Bronchial smooth muscle cell (primary cell): ENCODE measurements at places on chromosomes 13 and 19. TPM values are rescaled to one million over a fixed set of nuclear protein-coding genes. Genes with fewer than 3 reads are reported as not detected.

Gene CACNG7
- total RNA-seq: 0.47 and 3.1 TPM in 2 replicates

Gene ICAM1
- 3.8 and 5.9 TPM in 2 replicates for total RNA-seq

Gene NLRP7
- not detected in 2 replicates for total RNA-seq

Gene SBK2
- total RNA-seq: not detected in 2 replicates

Gene NLRP9
- not detected in 2 replicates for total RNA-seq

Gene ZNF429
- total RNA-seq: 4.6 and 4.7 TPM in 2 replicates

Gene BCAM
- 6.6 and 8.9 TPM in 2 replicates for total RNA-seq

Gene KLK4
- total RNA-seq: not detected in 2 replicates

Gene ZNF285
- 3.2 and 3.9 TPM in 2 replicates for total RNA-seq

Gene LYPD5
- 0.95 and 1.9 TPM in 2 replicates for total RNA-seq

Gene GRAMD1A
- 19.9 and 20.3 TPM in 2 replicates for total RNA-seq

Gene ZNF773
- total RNA-seq: 15.6 and 17.2 TPM in 2 replicates

Gene PTGER1
- 3.8 and 6.6 TPM in 2 replicates for total RNA-seq

Gene TEX29
- 0.17 and 0.32 TPM in 2 replicates for total RNA-seq

Gene KATNAL1
- total RNA-seq: 19.1 and 28.6 TPM in 2 replicates

Gene CBLC
- total RNA-seq: 0.09 TPM in 1 of 2 replicates, not detected in the other

Gene CNFN
- total RNA-seq: not detected in 2 replicates

Gene TNFRSF19
- 78.3 and 85.6 TPM in 2 replicates for total RNA-seq

Gene RBM42
- 19.0 and 29.5 TPM in 2 replicates for total RNA-seq

Gene TEX26
- 0.32 TPM in 1 of 2 replicates, not detected in the other for total RNA-seq

Gene ADGRL1
- total RNA-seq: 2.0 and 3.8 TPM in 2 replicates

Gene ALOX5AP
- total RNA-seq: 0.26 and 0.47 TPM in 2 replicates

Gene GZMM
- total RNA-seq: not detected in 2 replicates

Gene KLK13
- not detected in 2 replicates for total RNA-seq

Gene ZSCAN4
- total RNA-seq: not detected in 2 replicates

Gene HIF3A
- 1.3 TPM in 1 of 2 replicates, not detected in the other for total RNA-seq

Gene HIPK4
- total RNA-seq: 0.16 and 0.17 TPM in 2 replicates

Gene LHB
- total RNA-seq: not detected in 2 replicates

Gene APBA3
- 12.1 and 12.5 TPM in 2 replicates for total RNA-seq

Gene RNF113B
- not detected in 2 replicates for total RNA-seq

Gene WTIP
- 35.8 and 65.2 TPM in 2 replicates for total RNA-seq

Gene FREM2
- total RNA-seq: under 0.01 TPM in 1 of 2 replicates, not detected in the other

Gene NLRP5
- not detected in 2 replicates for total RNA-seq

Gene SLC1A6
- not detected in 2 replicates for total RNA-seq

Gene GJB6
- 0.09 TPM in 1 of 2 replicates, not detected in the other for total RNA-seq

Gene IGSF23
- total RNA-seq: not detected in 2 replicates

Gene SSC5D
- 3.9 and 13.1 TPM in 2 replicates for total RNA-seq

Gene C13orf42
- not detected in 2 replicates for total RNA-seq
